Stimulated activated CD4-positive, alpha-beta T cell treated with anti-CD3 and anti-CD28 coated beads, TNF-alpha, amount 100 ng/mL, for 4 hours (primary cell): ENCODE measurements at places on chromosomes 3 and 15.

DNA sequence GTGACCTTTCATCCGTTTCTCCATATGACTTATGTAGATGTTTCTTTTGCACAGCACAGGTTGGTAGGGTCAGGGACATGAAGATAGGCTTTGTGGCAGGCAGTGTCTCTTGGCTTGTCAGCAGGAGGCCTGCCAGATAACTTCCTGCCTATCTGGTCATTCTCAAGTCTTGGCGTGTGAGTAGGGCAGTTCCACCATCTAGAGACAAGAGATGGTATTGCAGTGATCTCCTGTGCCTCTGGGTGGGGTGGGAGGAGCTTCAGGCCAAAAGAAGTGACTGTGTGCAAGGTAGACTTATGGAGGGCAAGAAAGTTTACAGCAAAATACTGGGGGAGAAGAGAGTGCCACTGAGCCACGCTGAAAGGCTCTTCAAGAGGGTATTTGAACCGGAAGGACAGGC lies 11.0 kb downstream of the TEX264 start:
- DNase-seq, result peak; percentile 55

GRCh38 chr3:127121885-127122284 lies 71.0 kb upstream of the PRR23E start:
- DNase-seq, result no peak

- DNase-seq, result no peak
Measured at GRCh38 chr3:72977060-72977808, 19.4 kb upstream of the PPP4R2 start.

DNA sequence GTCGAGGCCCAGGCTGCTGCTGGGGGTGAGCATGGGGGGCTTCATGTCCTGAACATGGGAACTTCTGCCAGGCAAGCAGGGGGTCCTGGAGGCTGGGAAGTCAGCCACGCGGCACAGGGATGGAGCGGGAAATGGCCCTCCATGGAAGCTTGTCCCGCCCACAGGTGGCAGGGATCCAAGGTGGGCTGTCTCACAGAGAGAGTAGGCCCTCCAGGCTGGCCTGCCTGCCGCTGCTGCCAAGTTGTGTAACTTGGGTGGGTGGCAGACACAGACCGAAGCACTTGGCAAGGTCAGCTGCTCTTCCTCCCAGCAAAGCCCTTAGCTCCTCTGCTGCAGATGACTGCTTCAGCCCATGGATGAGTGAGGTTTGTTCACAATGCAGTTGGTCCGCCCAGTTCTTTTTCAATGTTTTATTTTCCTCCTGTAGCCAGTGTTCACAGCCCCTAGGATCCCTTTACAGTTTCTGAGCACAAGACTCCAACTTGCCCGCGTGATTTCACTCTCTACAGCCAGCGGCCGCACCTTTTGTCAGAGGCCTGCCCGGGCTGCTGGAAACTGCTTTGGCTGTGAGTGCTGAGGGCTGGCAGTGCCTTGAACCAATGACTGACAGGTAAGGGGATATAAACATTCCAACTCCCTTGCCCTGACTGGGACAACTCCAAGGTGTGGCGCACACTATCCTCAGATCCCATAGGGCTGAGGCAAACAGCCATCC lies 26.7 kb downstream of the HCN4 start:
- DNase-seq, result no peak

GRCh38 chr3:2172561-2173171 lies 74.0 kb downstream of the CNTN4 start:
- no peak for DNase-seq

GRCh38 chr3:149442851-149443544 lies 31.5 kb upstream of the TM4SF4 start:
- no peak for DNase-seq

DNA sequence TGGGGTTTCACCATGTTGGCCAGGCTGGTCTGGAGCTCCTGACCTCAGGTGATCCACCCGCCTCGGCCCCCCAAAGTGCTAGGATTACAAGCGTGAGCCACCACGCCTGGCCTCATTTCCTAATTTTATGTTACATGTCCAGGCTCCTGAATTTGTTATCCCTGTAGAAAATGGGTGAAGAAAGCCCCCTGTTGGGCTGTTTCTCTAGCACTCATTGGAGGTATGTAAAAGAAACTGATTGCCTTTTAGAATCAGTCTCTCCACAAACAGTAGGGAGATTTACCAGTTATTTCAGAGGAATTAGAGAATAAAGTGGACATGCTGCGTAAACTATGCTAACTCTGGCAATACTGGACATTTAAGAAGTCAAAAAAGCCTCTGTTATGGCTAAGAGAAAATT lies 364.1 kb upstream of the TBL1XR1 start:
- DNase-seq, result no peak

- no peak for DNase-seq
Measured at GRCh38 chr3:127187316-127187715, 5.6 kb upstream of the PRR23E start.

DNA sequence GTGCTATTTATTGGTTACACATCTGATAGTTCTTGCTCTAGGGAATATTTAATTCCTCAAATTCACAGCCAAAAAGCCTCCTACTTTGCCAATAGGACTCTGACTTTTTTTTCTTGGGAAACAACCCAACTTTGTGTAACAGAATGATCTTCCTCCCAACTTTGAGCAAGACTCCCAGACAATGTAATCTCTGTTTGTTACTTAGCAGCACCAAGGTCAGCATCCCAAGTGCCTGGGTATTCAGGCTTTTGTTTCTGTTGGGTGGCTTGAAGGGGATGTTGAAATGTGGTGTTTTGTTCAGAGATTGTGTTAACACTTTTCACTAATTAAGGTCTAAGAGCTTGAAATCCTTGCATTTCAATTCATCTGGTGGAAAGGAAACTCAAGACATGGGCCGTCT lies 115.8 kb downstream of the ADAMTS9 start:
- no peak for DNase-seq

DNA sequence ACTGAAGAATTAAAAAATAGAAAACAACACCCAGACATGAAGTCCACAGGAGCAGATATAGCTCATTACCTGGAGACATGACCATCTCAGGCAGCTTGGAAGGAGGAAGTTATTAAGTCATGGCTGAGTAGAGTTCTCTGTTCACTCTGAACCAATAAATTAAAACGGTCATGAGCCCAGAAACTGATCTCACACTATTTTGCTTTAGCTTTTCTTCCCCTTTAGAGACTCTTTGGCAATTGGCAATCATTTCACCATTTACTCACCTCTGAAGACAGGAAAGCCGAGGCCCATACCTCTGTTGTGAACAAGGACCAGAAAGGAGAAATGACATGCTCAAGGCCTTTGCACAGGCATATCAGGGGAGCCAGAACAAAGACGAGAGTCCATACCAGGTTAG lies 26.6 kb downstream of the CLDN18 start:
- DNase-seq, result no peak

DNA sequence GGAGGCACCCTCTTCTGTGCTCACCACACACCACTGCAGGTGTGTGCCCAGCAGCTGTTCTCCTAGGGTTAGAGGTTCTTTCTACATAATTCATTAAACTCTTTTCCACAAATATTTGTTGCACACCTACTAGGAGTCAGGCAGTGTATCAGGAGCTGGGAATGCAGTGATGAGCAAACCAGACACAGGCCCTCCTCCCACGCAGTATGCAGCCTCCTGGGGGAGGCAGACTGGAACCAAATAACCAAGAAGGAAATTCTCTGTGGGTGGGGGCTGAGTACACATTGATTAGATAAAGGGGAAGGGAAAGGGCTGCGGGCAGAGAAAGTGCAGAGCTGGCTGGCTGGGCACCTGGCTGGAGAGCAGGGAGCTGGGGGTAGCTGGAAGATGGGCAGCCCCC lies 18.5 kb upstream of the C3orf22 start:
- DNase-seq, result no peak

DNA sequence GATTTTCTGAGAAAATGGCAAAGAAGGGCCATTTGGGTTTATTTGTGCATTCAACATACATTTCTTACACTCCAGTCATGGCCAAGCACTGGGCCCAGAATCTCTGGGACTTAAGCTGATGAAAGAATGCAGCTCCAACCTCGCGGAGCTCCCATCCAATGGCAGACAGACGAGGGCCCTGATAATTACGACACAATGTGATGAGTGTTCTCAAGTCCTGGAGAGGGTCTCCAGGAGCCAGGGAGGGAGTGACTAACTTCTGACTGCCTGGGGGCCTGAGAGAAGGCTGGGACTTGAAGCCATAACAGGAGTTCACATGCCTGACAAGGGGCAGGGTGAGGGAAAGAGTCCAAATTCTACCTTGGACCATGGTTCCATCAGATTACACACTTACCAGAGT lies 42.6 kb upstream of the BNC1 start:
- DNase-seq, result no peak

GRCh38 chr15:81133782-81134461 lies at the start of gene CFAP161:
TSS of gene CFAP161 (plus strand) at chr15:81134270. CDS start at chr15:81134330, 60 bp downstream.
- DNase-seq, result no peak

- peak; percentile 4 for DNase-seq
Measured at GRCh38 chr3:194137008-194137505, 1.1 kb downstream of the HES1 start.

GRCh38 chr15:37061996-37062395 lies 38.4 kb downstream of the MEIS2 start:
- DNase-seq, result no peak

DNA sequence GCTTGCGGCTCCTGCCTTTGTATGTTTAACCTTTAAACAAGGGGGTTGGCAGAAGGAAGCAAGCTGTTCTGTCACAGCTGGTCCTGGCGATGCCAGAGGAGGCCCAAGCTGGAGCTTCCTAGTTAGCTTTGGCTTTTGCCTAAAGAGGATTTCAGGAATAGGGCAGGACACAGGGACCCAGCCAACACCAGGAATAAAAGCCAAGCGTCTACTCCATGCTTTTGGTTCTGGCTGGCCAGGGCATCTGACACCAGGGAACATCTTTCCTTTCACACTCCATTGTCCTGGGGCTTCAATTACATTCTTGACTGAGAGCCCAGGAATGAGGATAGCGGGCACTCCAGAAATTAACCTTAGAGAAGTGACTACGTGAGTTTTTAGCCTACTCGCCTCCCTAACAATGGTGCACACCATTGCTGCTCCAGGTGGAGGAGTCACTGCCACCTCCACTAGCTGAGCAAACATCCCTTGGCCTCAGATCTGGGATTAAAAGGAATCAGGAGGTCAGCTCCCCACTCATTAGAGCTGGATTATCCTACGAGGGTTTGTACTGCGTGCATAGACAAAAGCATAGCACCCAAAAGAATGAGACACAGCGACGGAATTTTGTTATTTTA lies 38.2 kb downstream of the TPM1 start:
- no peak for DNase-seq

DNA sequence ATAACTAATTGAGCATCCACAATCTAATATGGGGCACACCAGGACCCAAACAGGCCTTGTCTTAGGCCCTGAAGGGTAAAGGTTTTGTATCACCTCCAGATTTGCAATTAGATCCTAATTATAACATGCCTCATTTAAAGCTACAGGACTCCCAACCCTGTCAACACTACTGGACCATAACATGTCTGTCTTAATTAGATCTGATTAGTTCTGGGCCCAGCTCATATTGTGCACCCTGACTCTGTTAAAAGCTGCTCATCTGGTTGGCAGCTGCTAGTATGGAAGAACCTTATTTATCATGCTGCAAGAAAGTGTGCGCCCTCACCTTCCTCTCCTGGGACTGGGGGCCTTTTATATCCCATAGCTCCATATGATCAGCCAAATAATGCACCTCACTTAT lies 457.8 kb downstream of the ROBO1 start:
- DNase-seq, result no peak

DNA sequence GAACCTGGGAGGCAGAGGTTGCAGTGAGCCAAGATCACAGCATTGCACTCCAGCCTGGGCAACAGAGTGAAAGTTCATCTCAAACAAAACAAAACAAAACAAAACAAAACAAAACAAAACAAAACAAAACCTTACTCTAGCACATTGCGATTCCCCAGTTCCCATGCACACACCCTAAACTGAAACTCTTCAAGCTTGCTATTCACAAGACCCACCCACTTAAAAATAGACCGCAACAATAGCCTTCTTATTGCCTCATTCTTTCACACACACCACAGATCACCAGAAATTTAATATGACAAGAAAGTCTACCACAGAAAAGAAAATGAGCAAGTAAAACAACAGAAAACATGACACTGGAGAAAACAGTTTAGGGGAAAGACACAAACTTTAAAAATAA lies 598.4 kb downstream of the FHIT start:
- no peak for DNase-seq

GRCh38 chr15:42999201-42999779 lies 78.7 kb upstream of the TTBK2 start:
- no peak for DNase-seq

GRCh38 chr15:36886701-36887100 lies 213.6 kb downstream of the MEIS2 start:
- DNase-seq, result no peak

GRCh38 chr3:49500205-49500731 lies 30.2 kb downstream of the DAG1 start:
- DNase-seq, result no peak

DNA sequence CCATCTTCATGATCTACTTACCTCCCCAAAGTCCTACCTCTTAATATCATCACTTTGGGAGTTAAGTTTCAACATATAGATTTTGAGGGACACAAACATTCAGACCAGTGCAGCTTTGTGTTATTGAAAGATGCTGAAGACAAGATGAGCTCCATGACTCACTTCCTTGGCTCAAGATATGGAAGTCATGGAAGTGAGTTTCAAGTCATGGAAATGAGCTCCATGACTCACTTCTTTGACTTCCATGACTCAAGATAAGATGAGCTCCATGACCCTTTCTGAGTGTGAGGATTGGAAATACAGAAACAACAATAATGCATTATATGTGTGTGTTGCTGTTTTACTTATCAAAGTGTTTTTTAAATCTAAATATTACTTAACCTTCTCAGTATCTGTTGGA lies 170.2 kb upstream of the TPRG1 start:
- DNase-seq, result no peak

DNA sequence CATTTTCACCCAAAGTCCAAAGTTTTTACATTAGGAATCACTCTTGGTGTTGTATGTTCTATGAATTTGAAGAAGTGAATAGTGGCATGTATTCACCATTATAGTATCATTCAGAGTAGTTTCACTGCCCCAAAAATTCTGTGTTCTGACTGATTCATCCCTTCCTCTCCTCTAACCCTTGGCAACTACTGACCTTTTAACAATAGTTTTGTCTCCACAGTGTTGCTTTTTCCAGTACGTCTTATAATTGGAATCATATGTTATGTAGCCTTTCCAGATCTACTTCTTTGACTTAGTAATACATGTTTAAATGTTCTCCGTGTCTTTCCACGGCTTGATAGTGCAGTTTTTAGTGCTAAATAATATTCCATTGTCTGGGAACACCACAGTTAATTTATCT lies 379.0 kb upstream of the SGO1 start:
- DNase-seq, result no peak
